Natural killer cell (primary cell): ENCODE measurements at places on chromosomes 3 and 15.

- DNase-seq, result no peak
These were observed 16.4 kb downstream of the TBC1D21 start for GRCh38 chr15:73889762-73890124.

GRCh38 chr3:137988152-137988551 lies 21.8 kb upstream of the CLDN18 start:
- DNase-seq, result no peak

- no peak for DNase-seq
These were observed 62.7 kb downstream of the NPTN start for GRCh38 chr15:73570355-73571032.

DNA sequence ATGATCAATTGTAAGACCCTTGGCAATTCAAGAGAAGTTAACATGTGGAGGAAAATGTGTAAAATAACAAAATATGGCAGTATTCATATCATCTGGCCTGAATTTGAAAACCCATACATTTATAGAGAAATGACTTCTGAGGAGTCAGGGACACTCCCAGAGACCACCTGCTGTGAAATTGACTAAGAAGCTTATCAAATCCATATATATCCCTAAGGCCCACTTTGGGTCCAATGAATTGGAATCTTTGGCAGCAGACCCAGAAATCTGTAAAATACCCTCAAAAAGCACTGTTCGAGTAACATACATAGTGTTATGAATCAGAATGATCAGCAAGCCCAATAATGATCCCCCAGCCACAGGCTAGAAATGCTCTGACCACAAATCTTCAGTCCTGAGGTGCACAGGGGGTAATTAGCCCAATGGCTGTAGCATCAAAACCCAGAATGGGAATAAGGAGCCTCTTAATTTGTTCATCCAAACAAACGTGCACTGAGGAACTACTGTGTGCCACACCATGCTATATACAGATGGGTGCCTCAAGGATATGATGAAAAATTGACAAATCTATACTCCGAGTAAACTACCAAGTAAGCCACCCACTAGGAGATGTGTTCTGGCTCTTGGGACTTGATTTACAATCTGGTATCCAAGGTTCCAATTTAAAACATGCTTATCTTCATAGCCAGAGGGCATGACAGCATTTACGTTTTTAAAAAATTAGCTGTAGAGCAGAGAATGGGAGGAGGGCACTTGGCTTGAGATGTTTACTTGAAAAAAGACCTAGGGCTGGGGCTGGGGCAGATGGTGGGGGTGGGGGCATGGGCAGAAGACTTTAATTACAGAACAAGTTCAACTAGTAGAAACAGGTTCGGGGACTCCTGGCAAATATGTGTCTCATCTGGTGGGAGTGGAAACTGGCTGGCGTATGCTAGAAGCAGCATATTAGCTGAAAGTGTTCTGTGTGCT lies 9.1 kb upstream of the ARHGEF3 start:
- DNase-seq, result no peak

DNA sequence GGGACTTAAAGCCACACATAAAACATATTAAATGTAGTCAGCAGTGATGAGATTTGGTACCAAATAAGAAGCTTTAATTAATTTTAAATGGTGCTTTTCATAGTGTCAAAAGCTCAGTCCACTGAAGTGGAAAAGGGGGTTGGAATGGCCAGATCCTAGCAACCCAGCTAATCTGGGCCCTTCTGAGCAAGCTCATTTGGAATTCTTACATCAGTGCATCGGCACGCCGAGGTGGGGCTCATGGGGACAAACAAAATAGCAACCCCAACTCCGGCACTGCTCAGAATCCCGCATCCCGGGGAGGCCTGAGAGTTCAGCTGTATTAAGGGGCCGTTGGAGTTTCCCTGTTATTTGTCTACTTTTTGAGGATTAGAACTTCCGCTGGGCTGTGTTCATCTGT lies 526.4 kb downstream of the SOX2 start:
- DNase-seq, result no peak

DNA sequence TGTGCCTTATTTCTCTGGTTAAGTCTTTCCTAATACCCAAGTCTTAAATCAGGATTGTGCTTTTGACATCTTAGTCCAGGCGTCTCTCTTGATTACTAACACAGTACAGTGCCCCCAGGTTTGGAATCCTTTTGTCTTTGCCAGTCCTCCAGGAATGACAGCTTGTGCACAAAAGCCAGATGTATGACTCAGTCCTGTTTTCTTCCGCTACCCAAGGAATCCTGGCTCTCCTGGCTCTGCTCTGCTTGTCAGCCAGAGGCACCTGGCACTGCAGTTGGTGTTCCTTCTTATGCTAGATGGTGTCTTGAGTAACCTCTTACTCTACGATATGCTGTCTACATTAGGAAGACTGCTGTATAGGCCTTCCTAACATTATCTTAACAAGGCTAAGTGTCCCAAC lies 728.2 kb upstream of the NECTIN3 start:
- no peak for DNase-seq

- no peak for DNase-seq
These were observed 725.3 kb downstream of the TUSC7 start for GRCh38 chr3:117434661-117435412.

DNA sequence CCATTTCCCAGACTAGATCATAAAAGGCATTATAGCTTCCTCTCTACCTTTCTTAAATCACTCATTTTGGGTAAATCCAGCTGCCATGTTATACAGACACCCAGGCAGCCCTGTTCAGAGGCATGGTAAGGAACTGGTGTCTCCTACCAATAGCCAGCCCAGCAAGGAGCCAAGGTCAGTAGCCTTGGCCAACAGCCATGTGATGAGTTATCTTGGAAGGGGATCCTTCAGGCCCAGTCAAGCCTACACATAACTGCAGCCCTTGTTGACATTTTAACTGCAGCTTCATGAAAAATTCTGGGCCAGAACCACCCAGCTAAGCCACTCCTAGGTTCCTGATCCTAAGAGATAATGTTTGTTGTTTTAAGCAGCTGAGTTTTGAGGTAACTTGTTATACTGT lies 29.0 kb upstream of the ZMAT3 start:
- no peak for DNase-seq

DNA sequence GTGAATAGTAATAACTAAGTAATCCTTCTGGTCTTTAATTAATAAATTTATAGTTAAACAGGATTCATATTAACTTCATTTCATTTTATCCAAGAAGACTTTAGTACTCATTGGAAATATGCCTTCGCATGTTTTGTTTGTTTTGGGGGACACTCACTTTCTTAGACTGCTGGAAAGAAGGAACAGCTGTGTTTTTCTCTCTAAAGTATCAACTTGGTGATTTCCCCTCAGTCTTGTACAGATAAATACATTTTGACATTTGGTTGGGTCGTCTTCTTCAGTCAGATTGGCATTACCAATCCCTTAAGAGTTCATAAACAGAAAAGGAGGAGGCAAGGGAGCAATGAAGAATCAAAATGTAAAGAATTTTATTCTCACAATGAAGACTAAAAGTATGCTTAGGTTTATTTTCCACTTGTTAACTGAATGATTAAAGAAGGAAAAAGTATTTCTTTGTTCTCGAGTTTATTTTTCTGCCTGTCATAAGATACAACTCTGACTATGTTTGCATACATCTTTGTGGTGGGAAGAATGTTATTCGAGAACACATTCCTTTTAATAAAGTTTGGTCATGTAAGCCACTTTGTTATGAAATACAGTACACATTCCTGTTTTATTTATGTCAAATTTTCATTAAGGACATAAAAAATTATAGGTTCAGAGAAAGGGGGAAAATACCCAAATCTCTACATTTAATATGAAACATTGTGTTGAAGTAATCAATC lies 140.2 kb downstream of the GMNC start:
- no peak for DNase-seq

GRCh38 chr3:149042789-149043386 lies 43.4 kb downstream of the HLTF start:
- no peak for DNase-seq

GRCh38 chr3:162632672-162633071 lies 1136.1 kb downstream of the OTOL1 start:
- DNase-seq, result no peak

DNA sequence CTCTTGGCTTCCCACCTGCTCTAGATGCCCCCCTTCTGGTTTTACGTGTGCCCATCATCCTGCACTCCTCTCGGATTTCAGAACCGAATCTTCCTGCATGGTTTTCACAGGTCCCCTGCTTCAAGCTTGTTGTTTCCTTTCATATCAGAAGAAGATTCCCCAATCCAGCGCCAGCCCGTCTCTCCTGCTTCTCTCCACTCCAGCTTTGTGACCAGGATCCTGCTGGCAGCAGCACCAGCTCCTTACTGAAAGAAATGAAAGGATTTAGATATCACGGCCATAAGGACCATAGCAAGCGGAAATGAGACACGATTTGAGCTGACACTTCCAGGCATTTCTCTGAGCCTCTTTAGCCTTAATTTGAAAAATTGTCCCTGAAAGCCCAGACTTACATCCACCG lies 180.3 kb upstream of the UBE3A start:
- no peak for DNase-seq

DNA sequence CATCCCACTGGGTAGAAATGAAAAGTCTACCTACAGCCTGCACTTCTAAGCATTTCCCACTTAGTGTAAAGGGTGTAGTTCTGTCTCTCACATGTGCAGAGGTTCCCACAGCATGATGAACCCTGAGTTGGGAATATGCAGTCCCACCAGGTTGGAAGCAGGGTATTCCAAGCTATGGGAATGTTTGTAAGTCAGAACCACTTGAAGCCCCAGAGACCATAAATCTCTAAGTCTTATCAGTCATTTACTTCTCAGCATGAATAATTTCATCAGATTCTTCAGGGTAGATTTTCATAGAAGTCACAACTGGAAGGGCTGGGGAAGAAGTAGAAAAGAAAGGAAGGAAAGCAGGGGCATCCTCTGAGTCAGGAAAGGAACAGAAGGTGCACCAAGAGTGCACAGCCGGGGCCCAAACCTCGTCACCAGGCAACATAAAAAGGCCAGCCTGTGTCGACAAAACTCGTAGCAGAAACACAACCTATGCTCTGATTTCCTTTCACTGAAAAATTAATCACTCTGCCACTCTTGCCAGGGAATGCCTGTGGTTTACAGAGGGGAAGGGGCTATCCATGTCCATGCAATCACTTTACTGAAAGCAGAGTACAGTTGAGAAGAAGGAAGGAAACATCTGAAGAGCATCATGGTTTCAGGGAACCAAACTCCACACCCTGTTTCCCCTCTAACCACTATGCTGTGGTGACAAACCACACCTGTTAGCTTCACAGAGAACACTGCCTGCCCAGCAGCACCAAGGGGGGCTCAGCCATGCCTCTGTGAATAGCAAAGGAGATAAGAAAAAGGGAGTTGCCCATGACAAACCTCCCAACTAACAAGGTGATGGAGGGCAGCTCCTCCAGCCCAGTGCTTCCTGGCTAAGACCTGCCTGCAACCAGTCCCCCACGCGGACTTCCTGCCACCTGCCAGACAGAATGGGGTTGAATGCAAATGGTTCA lies 40.5 kb downstream of the SH3BP5 start:
- DNase-seq, result peak; percentile 89

DNA sequence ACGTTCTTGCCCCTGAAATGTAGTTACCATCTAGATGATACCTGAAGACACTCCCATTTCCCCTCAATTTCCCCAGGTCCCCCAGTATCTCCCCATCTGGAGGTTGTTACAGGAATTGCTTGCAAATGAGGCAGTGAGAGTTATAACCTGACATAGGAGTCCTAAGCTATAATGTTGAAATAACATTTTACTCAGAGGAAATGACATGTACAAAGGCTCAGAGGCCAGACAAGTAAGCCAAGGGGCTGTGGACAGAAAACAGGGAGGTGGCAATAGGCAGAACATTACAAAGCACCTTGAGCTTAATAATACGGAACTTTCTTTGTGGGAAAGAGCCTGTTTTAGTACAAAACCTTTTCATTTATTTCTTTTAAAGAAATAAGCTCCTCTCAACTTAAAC lies 171.9 kb downstream of the FRMD5 start:
- DNase-seq, result no peak

- DNase-seq, result no peak
These were observed 10.4 kb upstream of the AEN start for GRCh38 chr15:88610701-88611231.

GRCh38 chr3:65979731-65980130 lies 59.0 kb downstream of the MAGI1 start:
- no peak for DNase-seq

- DNase-seq, result no peak
These were observed 2.5 kb upstream of the FEZF2 start for GRCh38 chr3:62375655-62376453.

- DNase-seq, result no peak
These were observed 42.0 kb upstream of the CFAP161 start for GRCh38 chr15:81091889-81092558.

DNA sequence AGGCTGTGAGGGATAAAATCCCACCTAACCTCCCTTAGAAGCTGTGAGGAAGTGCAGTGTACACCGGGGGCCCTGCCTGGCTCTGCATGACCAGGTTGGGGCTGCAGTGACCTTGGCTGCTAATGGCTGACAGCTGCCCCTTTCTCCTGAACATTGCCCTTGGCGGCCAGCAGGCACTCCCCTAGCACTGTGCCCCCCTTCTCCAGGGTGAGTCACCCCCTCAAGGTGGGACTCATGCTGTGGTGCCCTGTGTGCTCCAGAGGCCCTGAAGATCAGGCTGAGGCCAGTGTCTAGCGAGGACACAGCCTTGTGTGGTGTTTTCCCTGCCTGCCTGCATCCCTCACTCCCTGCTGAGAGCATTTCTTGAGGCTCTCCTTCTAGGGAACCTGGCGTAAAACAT lies 21.0 kb upstream of the FGD5 start:
- no peak for DNase-seq

GRCh38 chr15:76190751-76191538 lies 120.3 kb downstream of the ETFA start:
- peak; percentile 61 for DNase-seq

DNA sequence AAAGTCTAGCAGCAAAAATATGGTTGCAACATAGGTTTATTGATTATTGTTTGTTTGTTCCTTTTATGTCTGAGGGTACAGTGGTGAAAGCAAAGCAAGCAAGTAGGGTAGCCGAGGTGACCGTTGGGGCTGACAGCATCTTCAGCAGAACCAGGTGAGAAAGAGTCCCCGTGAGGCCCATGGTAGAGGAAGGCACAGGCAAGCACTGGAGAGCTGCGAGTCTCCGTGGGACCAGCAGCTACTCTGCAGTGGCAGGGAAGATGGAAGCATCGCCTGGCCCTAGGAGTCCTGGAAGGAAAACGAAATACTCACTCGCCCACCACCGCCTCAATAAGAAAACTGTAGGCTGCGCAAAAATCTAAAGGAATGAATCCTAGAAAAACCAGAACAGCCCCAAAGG lies 25.3 kb upstream of the GABRA5 start:
- no peak for DNase-seq
